ENCODE measurements at places on chromosomes 7 and 10.

- DNase-seq: peak; percentile 11
These were observed 101.6 kb downstream of the NKX6-2 start for GRCh38 chr10:132684164-132684891.

GRCh38 chr7:95092324-95092723 is 184.9 kb downstream of the PPP1R9A start:
- no peak for DNase-seq

DNA sequence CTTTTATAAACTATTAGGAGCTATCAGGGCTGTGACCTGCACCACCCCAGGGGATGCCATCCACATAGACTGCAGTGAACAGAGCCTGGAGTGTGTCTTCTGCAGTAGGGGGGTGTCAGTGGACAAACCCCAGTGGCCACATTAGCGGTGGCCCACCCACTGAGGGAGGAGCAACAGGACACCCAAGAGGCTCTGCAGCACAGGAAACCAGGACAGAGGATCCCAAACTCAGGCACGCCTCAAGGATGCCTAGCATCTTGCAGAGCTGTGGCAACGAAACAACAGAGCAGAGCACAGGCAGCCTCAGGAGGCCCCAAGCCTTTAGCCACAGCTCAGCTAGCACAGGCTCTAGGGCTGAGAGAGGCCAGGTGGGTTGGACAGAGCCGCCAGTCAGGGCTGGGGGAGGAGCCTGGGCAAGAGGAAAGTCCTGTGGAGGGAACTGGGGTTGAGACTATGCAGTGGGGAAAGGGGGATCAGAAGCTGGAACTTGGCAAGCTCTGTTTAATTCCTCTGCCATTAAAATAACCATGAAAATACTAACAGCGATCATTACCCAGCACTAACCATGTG is 53.8 kb downstream of the GRID1 start:
- no peak for DNase-seq

GRCh38 chr7:66344166-66344565 is 139.0 kb downstream of the TPST1 start:
- DNase-seq: no peak

DNA sequence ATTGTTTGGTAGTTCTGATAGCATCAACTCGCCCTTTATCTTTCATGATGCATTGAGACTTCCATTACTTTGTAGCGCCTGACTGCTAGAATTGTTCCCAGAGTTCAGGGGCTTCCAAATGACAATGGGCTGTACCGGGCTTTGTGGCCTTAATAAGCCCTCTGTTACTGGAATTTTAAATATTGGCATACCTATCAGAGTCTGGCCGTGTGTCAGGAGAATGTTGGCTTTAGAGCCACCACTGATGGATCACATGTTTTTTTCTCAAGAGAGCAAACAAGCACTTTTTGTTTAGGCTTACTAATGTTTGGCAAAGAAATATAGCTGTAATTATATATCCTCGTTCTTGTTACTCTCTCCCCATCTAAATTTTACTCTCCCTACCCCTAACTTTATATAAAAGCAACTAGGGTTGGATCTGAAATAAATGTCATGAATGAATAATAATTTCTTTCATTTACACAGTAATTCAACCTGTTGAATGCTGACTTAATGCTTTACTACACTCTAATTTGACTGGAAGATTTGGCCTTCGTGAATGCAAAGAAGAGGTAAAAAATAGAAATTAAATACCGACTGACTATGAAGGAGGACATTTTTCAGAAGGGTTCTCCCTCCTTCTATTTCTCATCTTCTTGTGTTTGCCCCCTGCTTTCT is 396.7 kb downstream of the AUTS2 start:
- DNase-seq: no peak

GRCh38 chr10:15541376-15541775 is 170.3 kb upstream of the FAM171A1 start:
- DNase-seq: no peak

GRCh38 chr7:21603972-21604749 is 61.3 kb downstream of the DNAH11 start:
- no peak for DNase-seq
